ENCODE measurements at places on chromosomes 12 and 14.

GRCh38 chr14:71381814-71382213 is 474.6 kb downstream of the PCNX1 start:
- no peak for DNase-seq

GRCh38 chr14:69850736-69851112 is 28.5 kb upstream of the SMOC1 start:
- DNase-seq, result no peak

DNA sequence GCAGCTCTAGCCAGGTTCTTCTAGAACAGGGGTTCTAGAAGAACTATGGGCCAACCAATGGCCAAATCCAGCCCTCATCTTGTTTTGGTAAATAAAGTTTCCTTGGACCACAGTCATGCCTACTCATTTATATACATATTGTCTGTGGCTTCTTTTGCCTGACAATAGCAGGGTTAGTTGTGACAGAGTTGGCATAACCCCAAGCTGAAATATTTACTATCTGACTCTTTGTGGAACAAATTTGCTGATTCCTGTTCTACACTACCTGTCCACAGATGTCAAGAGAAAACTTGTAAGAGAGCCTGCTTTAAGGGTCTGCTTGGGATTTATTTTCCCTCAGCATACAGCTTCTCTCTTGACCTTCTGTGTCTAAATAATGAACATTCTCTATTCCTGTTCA is 289.0 kb downstream of the KSR2 start:
- no peak for DNase-seq

- no peak for DNase-seq
Observed at GRCh38 chr12:60148831-60149230, 553.0 kb downstream of the SLC16A7 start.

- DNase-seq, result no peak
Observed at GRCh38 chr12:93540466-93540865, 32.0 kb upstream of the SOCS2 start.

- peak; percentile 64 for DNase-seq
Observed at GRCh38 chr14:100237735-100238418, 1.1 kb upstream of the YY1 start.

GRCh38 chr12:77772676-77773298 is 57.9 kb upstream of the NAV3 start:
- no peak for DNase-seq

- no peak for DNase-seq
Observed at GRCh38 chr14:68468437-68469207, 324.2 kb downstream of the ZFP36L1 start.

DNA sequence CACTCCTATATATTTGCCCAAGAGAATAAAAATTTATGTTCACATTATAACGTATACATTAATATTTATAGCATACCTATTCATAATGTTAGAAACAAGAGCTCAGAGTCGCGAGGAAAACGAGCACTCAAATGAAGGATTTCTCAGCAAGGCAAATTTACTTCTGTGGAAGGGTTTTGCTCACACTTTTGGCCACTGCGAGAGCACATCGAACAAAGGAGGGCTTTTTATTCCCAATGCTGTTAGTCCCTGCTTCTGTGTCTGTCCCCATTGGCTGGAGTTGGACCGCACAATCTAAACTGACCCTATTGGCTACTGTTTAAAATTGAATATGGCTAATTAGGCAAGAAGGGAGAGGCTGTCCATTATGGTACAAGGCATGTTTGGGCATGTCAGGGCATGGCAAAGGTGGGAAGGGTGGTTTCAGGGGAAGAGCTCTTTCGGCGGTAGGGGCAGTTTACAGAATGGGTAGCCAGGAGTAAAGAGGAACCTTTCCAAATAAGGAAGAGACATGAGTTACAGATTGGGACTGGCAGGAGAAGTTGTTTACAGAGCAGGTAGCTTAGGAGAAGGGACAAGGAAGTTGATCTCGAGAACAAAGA is 702.9 kb downstream of the TRHDE start:
- DNase-seq, result no peak

DNA sequence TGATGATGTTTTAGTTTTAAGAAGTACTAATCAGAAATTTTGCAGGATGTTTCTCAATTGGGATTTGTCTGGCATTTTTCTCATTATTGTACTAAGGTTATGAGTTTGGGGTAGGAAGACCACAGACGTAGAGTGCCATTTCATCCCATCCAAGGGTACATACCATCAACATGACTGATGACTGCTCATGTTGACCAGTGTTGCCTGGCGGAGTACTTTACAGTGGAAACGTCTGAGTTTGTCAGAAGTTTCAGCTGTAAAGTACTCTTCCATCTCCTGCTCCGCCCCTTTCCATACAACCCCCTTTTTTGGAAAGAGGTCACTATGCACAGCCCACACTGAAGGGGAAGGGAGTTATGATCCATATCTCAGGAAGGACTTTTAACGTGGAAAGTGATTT is 74.2 kb downstream of the RCOR1 start:
- no peak for DNase-seq

GRCh38 chr14:96627811-96628775 is 125.9 kb downstream of the PAPOLA start:
- DNase-seq, result no peak

DNA sequence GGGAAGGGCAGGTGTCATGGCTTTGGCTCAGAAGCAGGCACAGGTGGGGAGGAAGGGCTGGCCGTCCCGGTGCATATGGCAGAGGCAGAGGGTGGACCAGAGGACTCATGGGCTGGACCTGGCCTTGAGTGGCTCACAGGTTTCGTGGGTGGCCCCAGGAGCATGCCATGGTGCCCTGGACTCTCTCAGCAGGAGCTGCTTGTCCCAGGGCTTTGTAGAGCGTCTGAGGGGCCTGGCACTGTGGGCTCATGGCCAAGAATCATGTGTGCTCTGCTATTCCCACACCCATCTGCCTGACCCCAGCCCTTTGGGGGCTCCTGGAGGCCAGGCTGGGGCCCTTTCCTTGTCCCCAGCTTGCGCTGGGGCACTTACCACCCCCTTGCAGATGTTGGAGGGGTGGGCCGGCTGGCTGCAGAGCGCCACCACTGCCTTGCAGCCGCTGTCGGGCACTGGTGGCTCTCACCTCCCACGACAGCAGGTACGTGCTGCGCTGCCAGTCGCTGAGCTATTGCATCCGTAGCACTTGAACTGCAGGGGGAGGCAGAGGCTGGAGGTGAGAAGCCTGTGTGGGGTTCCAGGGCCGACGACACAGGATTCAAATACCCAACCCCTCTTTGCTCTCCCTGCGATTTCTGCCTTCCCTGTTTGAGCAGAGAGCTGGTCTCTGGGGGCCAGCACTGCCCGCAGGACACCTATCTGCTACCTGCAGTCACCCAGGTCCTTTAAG is 187.4 kb upstream of the PRMT8 start:
- DNase-seq, result no peak

DNA sequence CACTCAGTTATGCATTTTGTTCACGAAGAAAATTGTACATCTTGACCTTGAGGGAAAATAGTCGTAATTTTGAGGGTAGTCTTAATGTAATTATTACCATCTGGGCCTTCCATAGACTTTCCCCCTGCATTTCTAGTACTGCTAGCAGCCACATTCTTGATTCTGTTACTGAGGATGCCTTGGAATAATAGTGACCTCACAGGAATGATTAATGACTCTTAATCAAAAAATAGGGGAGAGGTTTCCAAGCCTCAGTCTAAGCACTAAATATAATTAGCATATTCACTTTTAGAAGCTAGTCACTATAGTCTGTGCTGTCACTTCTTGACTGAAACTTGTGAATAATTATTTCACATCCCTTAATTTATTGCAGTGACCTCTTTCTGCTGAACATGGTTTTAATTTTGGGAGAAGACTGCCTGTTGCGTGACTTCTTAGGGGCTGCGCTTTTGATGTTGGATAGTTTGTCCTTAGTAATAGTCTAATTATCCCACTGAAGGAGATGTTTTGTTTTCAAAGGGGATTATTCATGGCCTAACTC is 400.5 kb downstream of the ADAMTS20 start:
- DNase-seq, result no peak

DNA sequence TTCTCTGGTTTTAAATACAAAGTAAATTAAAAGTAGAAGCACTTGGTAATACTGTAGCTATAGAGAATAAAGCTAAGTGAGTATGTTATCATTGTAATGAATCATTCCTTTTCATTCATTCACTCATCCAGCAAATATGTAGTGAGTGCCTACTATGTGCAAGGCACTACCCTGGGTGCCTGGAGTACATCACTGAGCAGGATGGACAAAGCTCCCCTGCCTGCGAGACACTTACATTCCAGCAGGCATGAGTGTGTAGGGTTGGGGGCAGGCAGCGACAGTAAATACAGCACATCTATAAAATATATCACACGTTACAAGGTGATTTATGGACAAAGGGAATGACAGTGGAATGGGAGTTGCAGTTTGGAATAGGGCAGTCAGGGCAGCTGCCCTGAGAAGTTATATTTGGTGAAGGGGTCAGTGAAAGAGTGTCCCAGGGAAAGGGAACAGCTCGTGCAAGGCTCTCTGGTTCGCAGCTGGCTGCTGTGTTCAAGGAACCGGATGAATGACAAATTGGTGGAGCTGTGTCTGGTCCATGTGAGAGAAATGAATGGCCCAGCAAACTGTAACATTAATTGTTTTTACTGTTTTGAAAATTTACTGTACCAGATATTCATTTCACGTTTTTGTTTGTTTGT is 159.6 kb downstream of the CRADD start:
- no peak for DNase-seq

GRCh38 chr12:123648401-123648800 is 14.8 kb downstream of the GTF2H3 start:
- DNase-seq, result no peak

- DNase-seq, result no peak
Observed at GRCh38 chr12:45973526-45973925, 16.8 kb downstream of the SCAF11 start.

DNA sequence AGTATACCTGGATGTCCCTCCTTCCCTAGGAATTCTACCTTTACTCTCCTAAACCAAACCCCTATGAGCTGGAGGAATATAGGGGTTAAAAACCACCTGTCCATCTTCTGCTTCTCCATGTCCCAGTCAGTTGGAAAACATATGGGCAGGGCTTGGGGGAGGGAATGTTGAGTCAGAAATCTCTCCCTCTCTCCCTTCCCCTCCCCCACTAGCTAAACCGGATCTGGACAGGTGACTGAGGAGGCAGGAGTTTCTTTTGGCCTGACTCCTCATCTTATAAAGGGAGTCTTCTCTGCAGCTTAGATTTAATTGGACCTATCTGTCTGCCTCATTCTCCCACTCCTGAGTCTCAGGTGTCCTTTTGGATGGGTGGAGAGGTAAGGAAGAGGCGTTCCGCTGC is 6.1 kb downstream of the ERBB3 start:
- DNase-seq, result no peak

DNA sequence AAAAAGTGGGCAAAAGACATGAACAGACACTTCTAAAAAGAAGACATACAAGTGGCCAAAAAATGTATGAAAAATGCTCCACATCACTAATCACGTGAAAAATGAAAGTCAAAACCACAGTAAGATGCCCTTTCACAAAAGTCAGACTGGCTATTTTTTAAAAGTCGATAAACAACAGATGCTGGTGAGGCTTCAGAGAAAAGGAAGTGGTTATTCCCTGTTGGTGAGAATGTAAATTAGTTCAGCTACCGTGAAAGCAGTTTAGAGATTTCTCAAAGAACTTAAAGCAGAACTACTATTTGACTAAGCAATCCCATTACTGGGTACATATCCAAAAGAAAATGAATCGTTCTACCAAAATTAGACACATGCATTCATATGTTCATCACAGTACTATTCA is 237.0 kb downstream of the KIF21A start:
- no peak for DNase-seq

- DNase-seq, result peak; percentile 70
Observed at GRCh38 chr12:109702111-109702841, 11.3 kb upstream of the FAM222A start.

GRCh38 chr14:103502877-103503276 is 19.8 kb downstream of the CKB start:
- DNase-seq, result no peak

DNA sequence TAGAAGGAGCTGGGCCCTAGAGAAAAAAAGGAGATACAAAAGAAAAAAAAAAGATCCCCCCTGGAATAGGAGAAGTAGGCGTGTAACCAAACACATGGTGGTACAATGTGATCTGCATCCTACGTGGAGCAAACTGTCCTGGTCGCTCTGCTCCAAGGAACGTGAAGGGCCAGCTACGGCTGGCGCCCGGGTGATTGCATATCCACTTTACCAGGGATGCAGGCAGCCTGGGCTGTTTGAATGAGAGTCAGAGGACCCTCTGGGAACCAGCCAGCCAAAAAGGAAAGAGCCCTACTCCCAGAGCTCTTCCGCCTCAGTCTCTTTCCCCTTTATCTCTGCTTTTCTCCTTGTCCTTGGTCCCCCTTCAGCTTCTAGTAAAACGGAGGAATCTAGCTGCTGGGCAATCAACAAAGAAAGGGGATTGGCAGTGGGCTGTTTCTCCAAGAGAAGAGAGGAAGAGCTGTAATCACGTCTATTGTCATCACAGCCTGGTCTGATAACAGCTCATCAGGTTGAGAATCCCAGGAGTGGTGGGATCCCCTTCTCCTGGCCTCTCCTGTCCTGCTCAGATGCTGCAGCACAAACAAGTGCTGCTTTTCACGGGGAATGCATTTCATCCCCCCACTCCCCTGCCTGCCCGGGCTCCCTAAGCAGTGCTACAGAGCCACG is 156.0 kb downstream of the ADCK1 start:
- no peak for DNase-seq

DNA sequence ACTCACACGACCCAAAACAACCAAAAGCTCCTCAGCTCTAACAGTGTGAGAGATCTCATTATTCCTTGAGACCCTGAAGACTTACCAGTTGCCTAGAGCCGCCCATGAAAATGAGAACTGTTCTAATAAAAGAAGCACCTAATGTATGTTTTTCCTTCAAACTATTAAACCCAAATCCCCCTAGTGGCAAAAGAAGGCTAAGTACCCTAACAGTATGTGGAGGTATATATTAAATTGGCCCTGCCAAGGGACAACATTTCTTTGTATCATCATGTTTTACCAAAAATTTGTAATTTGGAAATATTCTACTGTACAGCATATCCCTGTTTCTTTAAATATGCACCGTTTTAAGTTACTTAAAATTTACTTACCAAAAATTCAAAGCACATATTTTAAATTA is 38.0 kb upstream of the PPFIA2 start:
- DNase-seq, result no peak

- DNase-seq, result peak; percentile 69
Observed at GRCh38 chr12:57896434-57897201, 44.7 kb upstream of the ATP23 start.

DNA sequence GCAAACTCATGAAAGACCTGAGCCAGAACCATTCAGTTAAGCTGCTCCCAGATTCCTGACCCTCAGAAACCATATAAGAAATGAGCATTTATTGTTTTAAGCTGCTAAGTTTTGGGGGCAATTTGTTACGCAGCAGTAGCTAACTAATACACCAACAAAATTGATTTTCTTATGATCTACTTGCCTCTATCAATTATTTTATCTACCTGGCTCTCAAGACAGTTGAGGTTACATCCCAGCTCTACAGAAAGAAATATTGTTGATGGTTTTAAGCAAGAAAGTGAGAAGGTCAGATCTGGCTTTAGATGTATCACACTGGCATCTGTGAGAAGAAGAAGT is 103.1 kb upstream of the MDM1 start:
- DNase-seq, result no peak

Data from BE2C (cell line).